ENCODE measurements at places on chromosomes 3 and 15.

DNA sequence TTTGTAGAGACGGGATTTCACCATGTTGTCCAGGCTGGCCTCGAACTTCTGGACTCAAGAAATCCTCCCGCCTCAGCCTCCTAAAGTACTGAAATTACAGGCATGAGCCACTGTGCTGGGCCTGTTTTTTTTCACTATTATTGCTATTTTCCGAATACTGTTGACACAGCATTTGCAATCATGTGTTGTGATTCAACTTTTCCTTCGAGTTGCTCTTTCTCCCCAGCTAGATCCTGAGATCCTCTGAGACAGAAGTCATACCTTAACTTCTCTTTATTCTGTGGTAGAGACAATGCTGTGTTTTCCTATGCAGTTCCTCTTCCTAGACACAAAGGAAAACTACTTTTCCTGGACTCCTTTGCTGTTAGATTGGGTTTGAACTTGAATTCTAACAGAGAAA lies 46.4 kb upstream of the USP3 start:
- no peak for DNase-seq

- no peak for DNase-seq
These were observed 56.7 kb downstream of the HACD2 start for GRCh38 chr3:123528130-123528529.

GRCh38 chr3:53729618-53730017 lies 116.6 kb downstream of the CHDH start:
- no peak for DNase-seq

DNA sequence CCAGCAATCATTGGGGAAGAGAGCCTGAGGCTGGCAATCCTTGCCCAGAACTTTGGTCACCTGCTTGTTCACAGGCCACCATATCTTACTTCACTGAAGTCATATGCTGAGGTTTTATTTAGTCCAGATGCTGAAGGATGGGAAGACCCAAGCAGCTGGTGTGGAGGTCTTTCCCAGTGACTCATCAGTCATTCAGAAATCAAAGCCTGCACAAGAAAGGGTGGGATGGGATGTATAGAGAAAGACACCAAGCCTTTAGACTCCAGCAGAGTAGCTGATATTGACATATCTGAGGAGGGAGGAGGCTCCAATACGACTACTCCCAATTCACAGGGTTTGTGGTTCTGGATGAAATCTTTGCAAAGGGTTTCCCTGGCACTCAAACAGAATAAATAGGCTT lies 13.0 kb upstream of the PHLDB2 start:
- DNase-seq: no peak

DNA sequence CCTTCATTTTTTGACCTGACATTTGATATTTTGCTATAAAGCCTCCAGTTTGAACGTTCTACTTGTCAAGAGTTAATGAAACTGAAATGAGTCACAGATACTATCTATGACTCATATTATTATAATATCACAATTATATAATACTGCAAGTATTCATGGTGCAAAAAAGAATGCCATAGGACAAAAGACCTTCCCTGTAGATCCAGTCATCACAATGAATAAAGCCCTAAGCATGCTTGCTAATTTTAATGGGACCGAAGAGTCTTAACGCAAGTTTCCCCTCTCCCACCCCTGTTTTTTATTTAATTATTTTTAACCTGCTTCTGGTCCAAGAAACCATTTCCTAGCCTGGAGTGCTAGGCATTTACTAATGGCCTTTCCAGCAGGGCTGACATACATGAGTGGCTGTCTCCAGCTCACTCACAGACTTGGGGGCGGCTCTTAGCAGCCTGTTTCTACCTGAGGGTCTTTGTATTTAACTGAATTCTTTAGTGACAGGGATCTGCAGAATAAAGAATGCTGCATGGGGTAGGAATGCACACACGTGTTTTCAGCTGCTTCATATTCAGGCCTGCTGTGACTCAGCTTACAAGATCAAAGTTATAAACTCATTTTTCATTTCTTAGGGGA lies 61.2 kb downstream of the THBS1 start:
- no peak for DNase-seq

DNA sequence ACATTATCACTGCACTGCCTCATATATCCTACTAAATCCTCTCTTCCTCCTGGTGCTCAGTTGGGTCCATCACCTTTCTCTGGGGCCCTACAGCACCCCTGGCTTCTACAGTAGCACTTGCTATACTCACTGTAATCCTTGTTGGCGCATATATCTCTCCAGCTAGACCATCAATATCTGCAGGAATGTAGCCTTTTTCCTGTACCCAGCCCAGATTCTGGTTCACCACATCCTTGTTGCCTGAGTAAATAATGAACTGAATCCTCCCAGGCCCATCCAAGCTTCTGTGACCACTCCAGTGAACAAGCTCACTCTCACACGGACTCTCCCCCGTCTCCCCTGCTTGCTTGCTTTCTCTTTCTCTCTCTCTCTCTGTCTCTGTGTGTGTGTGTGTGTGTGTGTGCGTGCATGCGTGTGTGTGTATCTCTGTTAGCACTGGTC lies 62.5 kb upstream of the LIPC start:
- no peak for DNase-seq

DNA sequence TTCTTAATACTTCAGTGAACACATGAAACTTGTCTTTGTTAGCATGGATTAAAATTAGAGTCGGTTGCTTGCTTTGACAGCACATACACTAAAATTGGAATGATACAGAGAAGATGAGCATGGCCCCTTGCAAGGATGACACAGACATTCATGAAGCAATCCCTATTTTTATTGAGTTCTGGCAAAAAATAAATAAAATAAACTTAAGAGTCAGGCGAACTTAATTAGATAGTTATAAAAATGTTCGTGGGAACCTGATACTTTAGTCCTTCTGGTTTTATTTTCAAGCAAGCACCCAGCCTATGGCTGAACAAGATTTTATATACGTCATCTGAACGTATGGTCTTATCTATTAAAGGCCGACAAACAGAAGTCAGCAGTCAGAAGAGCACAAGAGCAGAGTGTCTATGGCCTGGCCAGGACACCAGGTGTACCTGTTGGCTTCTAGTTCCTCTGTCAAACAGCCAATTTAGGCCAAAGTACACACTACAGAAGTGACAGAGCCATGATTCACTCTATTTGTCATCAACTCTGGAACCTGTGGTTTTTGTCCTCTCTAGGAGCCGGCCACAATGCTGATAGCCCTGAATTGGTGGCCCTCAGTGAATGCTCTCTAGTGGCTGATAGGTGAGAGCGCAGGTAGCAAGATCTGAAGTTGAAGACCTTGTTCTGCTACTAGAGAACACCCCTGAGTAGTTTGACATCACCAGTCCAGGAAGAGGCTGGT lies 64.3 kb downstream of the LEO1 start:
- DNase-seq: no peak

DNA sequence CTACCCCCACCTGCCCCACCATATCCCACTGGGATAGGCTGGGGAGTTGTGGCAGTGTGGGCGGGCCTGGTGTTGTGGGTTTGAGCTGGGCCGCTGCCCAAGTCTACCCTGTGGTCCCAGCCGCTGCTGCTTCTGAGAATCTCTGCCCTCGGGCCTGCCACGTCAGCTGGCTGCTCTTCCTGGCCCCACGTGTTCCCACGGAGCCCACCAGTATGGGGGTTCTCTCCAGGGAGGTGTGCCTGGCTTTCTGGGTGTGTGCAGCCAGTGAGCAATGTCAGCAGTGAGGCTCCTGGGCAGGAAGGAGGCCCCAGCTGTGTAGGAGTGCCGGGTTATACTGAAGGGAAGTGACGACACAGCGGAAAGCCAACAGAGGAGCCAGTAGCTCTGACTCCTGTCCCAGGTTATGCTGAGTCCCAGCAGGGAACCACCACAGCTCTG lies 10.5 kb downstream of the GNAI2 start:
- no peak for DNase-seq

DNA sequence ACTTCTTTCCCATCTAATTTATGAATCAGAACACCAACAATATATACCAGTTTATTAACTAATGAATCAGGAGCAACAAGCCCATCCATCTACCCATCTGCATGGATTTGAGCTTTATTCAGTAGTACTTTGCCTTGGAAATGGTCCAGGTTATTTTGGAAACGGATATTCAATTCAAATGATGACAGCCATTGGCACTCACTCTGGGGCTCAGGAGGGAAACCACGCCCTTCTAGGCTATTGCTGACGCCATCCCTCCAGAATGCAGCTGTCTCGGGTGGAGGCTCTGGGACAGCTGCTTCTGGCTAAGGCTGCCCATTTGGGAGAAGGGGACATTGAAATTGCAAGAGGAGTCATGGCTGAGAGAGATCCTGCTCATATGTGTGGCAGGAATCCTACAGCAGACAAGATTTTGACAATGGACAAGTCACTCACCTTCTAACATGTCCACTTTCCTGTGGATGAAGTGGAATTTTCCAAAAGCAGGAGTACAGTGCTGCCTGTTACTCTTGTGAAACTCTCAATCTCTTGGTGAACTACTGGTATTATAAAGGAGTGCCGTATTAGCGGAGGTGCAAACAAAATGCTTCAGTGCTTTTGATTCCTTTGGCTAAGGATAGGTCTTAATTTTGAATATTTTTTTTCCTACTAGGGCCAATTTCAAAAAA lies 29.3 kb upstream of the TRAK1 start:
- no peak for DNase-seq

DNA sequence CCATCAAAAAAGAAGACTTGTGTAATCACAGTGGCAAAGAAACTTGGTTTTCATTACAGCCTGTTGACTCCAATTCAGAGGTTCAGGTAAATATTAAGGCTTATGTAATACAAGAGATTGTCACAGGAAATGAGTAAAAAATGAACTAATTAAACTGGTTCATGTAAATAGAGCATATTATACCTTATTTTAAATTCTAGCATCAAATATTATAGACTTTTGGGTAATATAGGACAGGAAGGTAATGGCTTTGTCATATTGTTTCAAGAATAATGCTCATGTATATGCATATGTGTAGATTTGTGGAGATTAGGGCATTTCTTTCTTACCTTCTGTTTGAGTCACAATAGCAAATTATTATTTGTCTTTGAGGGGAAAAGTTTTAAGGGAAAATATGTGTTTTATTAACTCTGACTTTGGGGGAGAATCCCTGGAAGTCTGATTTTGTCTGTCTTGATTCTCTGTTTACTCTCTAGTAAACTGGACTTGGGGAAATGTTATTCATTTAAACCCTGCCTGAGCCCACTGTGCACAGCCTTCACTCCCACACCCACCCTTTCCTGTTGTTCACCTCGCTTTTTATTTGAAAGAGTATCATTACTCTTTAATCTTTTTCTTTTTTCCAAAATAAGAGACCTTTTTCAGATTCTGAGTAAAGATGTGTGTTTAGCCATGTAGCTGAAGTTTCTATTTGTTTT lies 43.0 kb downstream of the RASA2 start:
- DNase-seq: no peak

DNA sequence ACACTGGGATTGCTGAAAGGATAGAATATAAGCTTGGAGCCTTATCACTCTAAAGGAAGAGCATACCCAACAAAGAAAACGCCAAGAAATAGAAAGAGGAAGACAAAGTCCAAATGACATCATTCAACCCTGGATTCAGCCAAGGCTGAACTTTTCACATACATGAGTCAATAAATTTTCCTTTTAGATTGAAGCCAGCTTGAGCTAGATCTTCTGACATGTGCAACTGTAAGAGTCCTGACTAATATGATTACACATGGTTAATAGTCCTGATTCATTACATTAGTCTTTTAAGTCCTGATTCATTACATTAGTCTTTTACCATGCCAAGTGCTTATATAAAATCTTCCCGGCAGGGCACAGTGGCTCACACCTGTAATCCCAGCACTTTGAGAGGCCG lies 13.6 kb upstream of the DENND6A start:
- DNase-seq: no peak

DNA sequence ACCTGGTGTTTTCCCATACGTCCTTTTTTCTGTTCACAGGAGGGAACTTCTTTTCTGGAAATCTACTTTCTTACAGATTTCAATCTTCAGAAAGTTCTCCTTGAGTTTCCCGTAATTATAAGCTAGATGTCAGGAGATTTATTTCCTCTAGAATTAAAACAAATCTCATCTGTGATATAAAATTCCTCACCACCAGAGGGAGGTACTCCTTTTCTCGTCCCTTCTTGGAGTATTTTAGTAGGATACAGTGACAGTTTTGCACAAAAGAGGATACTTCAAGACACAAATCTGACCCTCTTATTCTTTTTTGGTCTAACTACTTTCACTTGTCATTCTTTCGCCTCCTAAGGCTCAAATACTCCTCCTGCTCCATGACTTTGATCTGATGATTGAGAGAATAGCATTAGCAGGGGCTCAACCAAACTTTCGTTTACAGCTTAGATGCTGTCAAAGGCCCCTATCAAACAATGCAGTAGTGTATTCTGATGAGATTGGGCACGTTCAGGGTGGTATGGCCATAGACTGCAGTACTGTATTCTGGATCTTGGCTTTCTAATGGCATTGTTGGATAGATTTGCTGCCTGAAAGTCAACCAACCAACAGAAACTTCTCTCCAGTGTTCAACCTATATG lies 38.0 kb downstream of the TMEM41A start:
- DNase-seq: no peak

DNA sequence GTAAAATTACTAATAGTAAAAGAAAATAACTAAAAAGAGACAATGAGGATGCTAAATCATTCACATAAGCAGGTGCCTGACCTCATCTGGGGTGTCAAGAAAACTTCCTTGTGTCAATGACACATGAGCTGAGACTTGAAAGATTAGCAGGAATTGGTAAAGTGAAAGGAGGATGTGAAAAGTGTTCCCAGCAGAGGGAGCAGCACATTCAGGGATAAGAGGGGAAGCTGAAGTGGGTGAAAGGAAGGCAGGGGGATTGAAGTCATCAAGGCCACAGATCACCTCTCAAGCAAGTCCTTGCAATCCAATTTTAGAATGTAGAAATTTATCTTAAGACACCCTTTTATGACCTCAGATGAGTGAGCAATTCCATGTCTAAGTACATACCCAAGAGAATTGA lies 60.2 kb upstream of the ACP3 start:
- DNase-seq: no peak

DNA sequence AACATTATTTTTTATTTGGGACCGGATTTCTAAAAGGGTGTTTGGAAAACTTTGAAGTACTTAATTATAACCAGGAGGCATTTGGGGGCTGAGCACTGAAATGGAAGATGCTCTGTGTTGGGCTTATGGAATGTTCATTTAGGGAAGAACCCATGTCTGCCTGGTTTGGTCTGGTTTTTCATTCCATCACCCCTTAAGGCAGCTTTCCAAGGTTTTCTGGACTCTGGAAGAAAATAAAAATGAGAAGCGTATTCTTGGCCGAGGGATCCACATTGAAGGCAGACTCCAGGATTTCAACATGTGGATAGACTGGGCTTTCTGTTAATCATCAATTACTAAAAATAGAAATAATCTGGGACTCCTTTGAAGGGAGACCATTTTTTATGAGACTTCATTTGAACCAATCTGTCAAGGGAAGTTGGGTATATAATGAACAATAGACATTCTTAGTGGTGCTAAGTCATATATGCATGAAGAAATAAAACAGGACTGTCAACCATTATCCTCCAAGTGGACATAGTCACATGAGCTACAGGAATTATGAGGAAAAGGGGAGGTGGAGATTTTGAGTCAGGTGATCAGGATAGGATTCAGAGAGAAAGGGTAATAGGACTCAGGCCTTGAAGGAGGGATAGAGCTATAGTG lies 270.5 kb upstream of the ADAMTS9 start:
- no peak for DNase-seq

All from NCI-H1417 treated with DMSO at 0.1 percent for 48 hours (cell line).